ENCODE measurements at places on chromosomes 2 and 18. TPM values are rescaled to one million over a fixed set of nuclear protein-coding genes. Genes with fewer than 3 reads are reported as not detected.

DNA sequence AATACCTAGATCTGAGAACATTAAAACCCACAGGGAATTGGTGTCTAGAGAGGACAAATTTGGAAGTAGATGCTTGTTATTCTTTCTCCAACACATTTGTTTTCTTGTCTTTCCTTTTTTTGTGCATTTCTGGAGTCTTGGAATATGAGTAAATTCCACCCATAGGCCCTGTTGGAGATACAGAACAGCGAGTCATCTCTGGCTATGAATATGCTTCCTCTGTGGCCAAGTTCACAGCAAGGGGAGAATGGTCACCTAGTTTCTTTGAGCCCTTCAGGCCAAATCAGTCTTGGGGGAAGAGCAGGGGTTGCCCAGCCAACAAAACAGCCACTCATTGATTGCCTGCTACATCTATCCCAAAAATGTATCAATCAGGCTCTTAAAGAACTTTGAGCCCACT lies 31.3 kb downstream of the SP140L start:
- DNase-seq: no peak

DNA sequence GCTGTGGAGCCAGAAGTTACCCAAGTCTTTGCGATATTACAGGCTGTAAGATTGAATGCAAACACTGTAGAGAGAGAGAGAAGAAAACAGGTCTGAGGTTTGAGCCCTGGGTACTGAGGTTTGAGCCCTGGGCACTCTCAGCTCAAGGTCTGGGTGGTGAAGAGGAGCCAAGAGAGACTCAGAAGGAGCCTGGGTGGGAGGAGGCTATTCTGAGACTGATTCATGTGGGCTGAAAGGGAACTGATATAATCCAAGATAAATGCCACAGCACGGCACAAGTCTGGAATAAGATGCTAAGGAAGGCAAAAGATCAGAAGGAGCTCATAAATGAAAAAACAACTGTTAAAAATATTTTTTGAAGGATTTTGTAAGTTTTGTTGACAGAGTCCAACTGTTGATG lies 407.6 kb upstream of the HS6ST1 start:
- DNase-seq: no peak

The ADGRF3 gene
- 0.16 TPM for polyA plus RNA-seq

DNA sequence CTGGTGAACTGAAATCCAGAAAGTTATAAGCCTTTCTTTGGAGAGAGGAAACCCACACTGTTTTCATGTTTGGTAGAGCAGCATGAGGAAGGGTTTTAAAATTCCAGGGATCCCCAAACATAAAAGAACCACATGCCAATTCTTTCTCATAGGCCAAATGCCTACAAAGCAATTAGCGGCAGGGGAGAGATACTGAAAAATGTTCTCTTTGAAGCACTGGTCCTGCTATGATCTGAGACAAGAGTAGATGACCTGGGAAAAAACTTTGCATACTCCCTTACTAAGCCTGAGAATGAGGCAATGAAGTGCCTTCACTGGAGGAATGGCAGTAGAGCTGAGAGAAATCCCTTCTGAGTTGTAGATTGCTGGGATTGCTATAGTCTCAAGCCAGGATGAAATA lies 1261.7 kb downstream of the DSC3 start:
- DNase-seq: no peak

GRCh38 chr2:224584785-224585210 lies 365 bp downstream of the CUL3 start:
- no peak for DNase-seq

The CAPN14 gene
- polyA plus RNA-seq: not detected

GRCh38 chr18:10057401-10057893 lies 143.6 kb downstream of the VAPA start:
- no peak for DNase-seq

DNA sequence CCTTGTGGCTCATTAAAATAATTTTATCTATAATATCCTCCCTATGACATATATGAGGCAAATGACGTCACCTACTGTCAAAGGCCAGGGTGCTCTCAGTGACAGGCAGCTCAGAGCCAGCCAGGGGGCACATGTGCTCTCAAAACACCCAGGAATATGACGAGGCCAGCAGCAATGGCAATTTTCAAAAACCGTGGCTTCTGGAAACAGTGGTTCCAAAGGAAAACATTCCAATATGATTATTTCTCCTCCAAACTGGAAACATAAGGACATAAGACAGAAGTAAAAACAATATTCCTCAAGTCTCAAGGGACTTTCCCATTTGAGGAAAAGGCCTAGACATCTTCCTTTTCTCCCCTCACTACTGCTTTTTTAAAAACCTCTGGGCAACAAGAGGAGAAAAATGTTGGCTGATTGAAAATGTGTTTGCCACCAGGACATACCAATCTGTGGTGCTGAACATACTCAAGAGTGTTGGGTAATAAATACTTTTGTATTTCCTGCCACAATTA lies 40.8 kb downstream of the RNF152 start:
- no peak for DNase-seq

DNA sequence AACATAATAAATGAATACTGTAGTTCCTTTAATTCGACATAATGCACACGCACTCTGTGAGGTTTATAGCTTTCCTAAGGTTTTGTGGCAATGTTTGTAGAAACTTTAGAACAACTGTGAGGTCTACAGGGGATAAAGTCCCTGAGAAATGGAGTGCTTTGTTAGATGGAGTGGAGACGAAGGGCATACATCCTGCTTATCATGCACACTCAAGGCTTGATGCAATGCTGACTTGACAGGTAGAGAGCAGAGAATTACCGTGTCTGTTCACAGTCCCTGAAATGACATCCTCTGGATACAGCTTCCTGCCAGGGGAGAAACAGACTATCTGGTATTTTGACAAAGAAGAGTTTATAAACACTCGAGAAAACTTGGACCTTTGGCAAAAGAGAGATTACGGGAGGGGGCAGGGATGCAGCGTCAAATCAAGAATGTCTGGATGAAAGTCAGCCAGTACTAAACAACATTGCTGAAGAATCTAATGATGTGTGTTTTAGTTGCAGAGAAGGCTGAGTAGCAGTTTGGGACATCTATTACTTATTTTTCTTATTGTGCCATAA lies 766.9 kb upstream of the ZEB2 start:
- no peak for DNase-seq
